ENCODE measurements at places on chromosomes 5 and 9.

GRCh38 chr9:76020652-76021051, 130.2 kb downstream of the PCSK5 start:
- no peak for DNase-seq

DNA sequence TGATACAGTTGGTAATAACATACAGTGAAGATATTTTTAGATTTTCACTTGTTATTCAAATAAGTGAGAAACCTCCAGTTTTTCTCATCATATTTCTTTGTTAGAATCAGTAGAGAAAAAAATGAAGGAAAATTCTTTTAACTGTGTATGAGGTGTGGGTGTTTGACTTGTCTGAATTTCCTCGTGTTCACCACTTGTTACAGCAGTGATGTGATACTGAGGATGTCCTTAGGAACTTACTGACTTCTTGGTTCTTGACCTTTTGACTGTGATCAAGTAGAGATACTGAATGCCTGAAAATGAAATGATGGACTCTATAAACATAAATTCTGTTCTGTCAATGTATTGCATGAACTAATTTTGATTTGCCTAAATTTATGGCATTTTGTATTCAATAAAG, 10.7 kb downstream of the PBX3 start:
- DNase-seq = peak; percentile 20

DNA sequence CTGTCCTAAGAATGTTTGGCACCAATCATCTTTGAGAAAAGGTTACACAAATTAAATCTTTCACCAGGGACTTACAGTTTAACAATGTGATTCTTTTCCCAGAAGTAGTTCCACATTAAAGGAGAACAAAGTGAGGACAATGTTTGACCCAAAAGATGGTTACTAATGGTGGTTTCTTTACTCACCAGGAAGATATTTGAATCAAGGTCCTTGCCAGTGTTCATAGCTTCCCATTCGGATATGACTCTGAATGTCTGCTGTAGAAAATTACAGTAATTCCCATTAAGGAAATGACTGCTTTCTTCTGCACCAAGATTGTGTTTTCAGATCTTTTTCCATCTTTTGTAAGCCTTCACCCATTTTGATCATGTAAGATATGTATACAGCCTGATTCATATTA, 114.6 kb upstream of the ADAMTSL1 start:
- DNase-seq = no peak

GRCh38 chr9:134386951-134387831, 60.9 kb downstream of the RXRA start:
- DNase-seq = peak; percentile 45

- no peak for DNase-seq
Measured at GRCh38 chr9:125233678-125234077, 7.5 kb downstream of the HSPA5 start.

GRCh38 chr5:44845777-44846176, 37.0 kb downstream of the MRPS30 start:
- DNase-seq = no peak

DNA sequence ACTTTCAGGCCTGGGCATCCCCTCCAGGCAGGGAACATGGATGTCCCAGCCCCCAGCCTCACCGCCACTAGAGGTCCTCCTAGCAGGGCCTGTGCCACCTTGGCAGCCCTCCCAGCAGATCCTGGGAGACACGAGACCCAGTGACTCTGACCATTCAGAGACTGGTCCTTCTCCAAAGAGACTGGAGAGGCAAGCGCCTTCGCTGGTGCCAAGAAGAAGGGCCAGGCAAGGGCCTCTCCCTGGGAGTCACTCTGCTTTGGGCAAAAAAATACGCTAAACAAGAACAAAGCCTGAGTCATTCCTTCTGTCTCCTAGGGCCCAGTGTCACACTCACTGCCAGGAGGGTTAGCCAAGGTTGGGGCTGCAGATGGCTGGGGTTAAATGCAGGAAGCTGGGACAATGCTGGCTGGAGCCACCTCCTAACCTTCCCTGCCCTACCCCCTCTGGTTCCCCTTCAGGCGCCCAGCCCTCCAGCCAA, 35.3 kb upstream of the SMIM23 start:
- peak; percentile 9 for DNase-seq

- DNase-seq = no peak
Measured at GRCh38 chr9:95273369-95274022, 44.0 kb downstream of the FANCC start.

DNA sequence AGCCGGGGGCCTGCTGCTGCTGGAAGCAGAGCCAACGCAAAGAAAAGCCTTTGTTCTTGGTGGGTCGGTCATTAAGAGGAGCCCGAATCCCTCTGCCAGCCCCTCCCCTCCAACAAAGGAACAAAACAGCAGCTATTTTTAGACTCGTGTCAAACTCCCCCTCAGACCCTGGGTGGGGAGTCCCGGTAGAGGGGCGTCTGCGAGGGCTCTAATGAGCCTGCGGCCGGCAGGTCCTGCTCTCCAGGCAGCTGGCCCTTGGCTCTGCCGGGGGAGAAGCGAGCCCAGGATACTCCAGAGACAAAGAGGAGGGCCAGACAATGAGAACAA, 114.0 kb downstream of the LHX2 start:
- DNase-seq = no peak

DNA sequence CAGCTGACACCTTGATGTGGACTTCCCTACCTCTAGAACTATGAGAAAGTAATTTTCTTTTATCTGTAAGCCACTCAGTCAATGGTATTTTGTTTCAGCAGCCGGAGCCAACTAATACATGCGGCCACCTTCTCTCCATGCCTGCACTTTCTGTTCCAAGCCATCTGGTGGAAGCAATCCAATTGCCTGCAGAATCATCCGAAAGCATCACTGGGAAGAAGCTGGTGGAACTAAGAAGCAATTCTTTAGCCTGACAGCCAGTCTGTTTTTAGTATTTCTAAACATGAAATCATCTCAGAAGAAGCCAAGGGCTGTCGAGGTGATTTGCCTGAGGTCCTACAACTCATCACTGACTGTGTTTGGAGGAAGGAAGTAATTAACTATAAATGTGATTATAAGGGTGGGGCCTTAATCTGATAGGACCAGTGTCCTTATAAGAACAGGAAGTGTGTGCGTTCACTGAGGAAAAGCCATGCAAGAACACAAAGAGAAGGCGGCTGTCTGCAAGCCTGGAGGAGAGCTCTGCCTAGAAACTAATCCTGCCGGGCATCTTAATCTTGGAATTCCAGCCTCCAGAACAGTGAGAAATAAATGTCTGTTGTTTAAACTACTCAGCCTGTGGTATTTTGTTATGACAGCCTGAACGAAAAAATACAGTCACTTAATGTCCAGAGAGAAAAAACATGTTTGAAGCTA, 49.1 kb downstream of the NXNL2 start:
- DNase-seq = no peak

- no peak for DNase-seq
Measured at GRCh38 chr9:112041536-112042243, 133.4 kb downstream of the SUSD1 start.

- no peak for DNase-seq
Measured at GRCh38 chr5:38641003-38641402, 84.6 kb upstream of the LIFR start.

DNA sequence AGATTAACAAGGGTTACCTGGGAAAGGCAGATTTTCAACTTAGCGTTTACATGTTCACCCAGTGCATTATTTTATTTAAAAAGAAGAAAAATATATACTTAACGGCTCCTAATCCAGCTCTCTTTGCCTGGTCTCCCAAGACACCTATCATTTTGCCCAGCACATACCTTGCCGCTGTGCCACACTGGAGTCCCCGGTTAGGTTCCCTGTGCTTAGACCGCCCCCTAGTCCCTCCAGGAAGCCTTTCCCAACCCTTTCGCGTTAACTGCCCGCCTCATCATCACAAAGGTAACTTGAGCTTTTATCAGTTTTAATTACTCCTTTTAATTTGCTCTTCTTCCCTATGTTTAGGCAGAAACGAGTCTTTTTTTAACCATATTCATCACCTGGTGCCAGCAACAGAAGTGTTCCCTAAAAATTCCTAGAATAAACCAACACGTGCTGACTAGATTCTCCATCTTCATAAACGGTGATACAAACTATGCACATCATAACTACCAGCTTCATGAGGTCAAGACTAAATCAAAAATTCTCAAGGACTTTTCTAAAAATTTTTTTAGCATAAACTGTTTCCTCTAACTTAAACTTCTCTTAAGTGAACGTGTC, 19.7 kb downstream of the DNAJA1 start:
- peak; percentile 28 for DNase-seq

Measured in pons (tissue), 1 donor.